Activated T-helper 17 cell treated with anti-CD3 and anti-CD28 coated beads, Interleukin-2, amount 50 U/mL, for 72 hours (primary cell): ENCODE measurements at places on chromosomes 5 and 9.

- no peak for ATAC-seq
Measured at GRCh38 chr9:2466703-2467102, 154.9 kb upstream of the VLDLR start.

GRCh38 chr5:132083071-132083678 lies 9.6 kb downstream of the CSF2 start:
- ATAC-seq = peak; percentile 83

DNA sequence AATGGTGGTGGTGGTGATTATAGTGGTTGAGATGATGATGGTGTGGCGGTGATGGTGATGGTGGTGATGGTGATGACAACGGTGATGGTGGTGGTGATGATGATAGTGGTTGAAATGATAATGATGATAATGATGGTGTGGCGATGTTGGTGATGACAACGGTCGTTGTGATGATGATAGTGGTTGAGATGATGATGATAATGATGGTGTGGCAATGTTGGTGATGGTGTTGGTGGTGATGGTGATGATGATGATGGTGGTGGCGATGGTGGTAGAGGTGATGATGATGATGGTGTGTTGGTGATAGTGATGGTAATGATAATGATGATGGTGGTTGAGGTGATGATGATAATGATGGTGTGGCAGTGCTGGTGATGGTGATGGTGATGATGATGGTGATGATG lies 48.0 kb downstream of the PHF2 start:
- peak; percentile 12 for ATAC-seq

DNA sequence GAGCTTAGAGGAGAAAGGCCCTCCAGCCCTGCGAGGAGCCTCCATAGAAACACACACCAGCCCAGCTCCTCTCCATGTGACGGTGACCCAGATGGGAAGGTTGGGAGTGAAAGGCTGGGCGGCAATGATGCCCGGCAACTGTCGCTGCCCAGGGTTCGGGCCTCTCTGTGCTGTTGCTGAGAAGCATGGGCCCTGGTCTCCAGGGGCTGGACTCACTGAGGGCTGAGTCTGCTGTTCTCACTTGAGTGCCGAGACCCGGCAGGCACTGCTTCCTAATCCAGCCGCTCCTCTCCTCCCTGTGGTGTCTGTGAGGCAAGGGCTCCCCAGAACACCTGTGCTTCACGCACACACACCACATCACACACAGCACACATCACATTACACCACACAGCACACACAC lies 493.6 kb downstream of the GADD45G start:
- ATAC-seq = no peak

- ATAC-seq = no peak
Measured at GRCh38 chr9:87269296-87270176, 228.1 kb upstream of the DAPK1 start.

DNA sequence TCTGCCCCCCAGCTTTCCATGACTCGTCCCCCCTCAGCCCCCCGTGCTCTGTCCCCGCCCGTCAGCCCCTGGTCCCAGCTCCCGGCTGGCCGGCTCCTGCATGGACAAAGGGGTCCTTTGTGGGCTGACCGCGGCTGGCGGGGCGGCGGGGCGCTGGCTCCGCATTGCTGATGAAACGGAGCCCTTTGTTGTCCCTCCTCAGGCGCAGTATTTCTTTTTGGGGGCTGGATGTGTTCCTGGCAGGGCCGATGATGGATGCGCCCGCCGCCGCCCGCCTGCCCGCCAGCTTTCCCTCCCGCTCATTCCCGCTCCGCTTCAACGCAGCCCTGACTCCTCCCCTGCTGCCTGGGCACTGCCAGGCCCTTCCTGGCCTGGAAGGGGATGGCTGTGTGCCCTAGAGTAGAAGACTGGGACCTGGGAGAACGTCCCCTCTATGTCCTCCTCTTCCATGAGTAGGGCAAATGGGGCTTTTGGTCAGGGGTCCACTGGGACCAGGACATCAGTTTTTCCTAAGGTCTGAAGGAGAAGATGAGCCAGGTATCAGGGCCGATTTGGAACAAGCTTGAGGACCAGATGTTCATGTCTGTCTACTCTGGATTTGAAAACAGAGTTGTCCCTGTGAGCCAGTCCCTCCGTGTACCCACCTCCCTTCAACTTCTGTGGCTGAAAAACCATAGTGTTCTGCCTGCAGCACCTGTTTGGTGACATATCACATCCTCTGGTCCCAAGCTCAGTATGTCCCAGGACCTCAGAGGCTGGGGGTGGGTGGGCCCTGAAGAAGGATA lies 29.0 kb downstream of the CXXC5 start:
- no peak for ATAC-seq

DNA sequence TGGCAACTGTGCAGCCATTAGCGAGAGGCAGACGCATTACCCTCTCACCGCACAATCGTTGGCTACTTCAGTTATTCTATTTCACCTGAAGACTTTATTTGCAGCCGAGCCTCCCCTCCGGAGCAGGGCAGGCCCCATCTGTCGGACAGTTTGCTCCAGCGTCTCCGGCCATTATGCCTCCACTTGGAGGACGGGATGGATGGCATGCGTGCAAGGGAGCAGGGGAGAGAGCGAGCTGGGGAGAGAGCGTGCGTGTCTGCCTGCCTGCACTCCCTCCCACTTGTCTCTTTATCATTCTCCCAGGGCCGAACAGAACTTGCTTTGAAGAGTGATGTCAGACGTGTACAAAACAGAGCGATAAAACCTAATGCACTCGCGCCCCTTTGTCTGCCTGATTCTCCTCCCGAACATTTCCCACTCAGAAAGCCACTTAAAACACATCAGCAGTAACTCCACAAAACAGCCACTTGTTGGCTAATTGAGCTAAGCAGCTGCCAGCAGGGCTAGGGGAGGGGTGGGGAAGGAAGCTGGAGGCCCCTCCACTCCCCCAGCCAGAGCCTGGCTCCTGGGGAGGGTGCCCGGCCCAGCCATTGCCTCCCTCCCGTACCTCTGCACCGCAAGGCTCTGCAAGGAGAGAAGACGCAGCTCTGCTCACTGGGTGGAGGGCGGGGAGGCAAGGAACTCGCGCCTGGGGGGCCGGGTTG lies 43.4 kb upstream of the FUBP3 start:
- ATAC-seq = no peak

GRCh38 chr5:143395638-143396352 lies 7.7 kb downstream of the NR3C1 start:
- peak; percentile 87 for ATAC-seq

DNA sequence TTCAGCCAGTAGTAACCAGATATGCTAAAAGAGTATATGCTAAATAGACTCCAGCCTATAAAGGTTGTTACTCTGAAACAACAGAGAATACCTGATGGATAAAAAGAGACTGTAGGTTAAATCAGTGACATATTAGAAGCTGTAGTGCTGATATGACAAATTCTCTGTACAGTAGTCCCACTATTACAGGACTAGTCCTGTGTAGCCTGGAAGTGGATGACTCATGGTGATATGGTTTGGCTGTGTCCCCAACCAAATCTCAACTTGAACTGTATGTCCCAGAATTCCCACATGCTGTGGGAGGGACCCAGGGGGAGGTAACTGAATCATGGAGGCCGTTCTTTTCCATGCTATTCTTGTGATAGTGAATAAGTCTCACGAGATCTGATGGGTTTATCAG lies 276.2 kb upstream of the POU5F2 start:
- no peak for ATAC-seq
